Central memory CD8-positive, alpha-beta T cell (primary cell): ENCODE measurements at places on chromosomes 7 and 10.

- no peak for DNase-seq
Observed at GRCh38 chr10:86773498-86773897, 17.1 kb downstream of the BMPR1A start.

- DNase-seq: no peak
Observed at GRCh38 chr7:34844936-34845665, 187.1 kb downstream of the NPSR1 start.

DNA sequence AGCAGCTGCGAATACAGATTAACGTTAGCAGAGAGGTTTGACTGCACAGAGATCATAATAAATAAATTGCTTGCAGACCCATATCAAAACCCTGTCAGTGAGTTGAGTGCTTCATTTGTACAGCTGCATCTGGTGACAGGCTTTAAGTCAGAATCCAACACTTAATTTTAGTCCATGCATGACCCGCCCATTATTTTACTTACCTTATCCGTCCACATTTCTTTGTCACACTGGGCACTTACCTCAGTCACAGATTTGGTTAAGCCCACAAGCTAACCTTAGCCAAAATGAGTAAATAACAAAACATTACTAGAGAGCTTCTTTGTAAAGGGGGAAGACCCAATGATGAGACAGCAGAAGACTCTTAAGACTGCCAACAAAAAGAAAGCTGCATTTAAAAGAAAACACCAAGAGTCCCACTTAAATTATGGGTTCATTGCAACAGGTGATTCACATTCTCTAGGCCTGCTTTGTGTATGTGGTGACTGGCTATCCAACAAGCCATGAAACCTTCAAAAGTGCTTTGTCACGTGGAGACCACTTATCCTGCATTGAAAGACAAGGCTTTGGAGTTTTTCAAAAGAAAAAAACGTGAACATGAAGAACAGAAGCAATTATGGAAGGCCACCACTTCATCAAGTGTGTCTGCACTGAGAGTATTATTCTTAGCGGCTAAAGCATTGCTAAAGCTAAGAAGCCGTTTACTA lies 32.2 kb downstream of the PHTF2 start:
- DNase-seq: no peak

- no peak for DNase-seq
Observed at GRCh38 chr7:1020849-1021251, 23.5 kb upstream of the GPR146 start.

DNA sequence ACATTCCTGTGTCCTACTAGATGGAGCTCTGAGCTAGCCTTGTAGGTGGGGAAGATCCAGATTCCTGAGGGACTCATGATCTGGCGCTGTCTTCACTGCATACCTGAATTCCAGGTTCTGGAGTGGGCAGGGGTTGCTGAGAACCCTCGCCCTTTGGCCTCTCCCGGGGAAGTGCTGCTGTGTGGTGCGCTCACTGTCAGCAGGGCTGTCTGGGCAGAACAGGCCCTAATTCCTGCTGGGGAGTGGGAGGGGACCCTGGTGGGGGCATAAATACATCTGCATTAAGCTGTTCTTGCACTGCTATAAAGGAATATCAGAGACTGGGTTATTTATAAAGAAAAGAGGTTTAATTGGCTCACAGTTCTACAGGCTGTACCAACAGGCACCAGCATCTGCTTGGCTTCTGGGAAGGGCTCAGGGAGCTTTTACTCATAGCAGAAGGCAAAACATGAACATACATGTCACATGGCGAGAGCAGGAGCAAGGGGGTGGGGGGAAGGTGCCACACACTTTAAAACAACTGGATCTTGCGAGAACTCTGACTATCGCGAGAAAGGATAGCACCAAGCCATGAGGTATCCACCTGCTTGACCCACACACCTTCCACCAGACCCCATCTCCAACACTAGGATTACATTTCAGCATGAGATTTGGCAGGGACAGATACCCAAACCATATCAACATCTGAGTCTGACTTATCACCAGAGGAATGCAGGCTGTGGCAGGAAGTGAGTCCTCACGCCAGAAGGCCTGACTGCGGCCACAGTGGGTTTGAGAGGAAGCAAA lies 115.0 kb downstream of the ADCY1 start:
- no peak for DNase-seq

DNA sequence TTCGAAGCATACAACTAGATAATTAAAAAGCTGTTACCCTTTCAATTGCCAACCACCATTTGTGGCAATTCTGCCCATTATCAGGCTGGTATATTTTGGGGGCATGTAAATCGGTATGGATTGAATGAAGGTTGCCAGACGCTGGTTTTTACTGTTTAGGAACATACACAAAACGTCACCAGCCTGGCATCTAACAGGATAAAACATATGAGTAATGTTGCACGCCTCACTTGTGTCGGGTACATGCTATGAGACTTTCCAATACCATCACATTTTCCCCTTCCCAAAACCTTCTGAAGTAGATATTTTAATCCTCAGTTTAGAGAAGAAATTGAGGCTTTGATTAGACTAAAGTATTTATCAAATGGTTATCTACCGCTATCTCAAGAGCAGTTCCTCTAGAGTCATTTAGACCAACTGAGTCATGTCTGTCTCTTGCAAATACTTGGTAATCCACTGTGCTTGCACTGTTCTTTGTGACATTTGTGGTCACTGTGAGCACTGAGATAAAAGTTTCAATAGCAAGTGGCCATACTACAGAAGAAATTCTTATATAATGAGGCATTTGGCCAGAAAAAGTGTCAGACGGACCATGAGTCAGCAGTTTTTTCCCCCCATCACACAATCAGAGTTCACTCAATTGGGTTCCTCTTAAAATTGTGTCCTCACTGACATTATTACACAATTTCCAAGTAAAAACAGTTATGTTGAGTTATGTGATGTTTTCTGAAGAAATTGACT lies 498.7 kb downstream of the NXPH1 start:
- no peak for DNase-seq

- DNase-seq: no peak
Observed at GRCh38 chr10:70317943-70318318, 34.1 kb upstream of the NPFFR1 start.

DNA sequence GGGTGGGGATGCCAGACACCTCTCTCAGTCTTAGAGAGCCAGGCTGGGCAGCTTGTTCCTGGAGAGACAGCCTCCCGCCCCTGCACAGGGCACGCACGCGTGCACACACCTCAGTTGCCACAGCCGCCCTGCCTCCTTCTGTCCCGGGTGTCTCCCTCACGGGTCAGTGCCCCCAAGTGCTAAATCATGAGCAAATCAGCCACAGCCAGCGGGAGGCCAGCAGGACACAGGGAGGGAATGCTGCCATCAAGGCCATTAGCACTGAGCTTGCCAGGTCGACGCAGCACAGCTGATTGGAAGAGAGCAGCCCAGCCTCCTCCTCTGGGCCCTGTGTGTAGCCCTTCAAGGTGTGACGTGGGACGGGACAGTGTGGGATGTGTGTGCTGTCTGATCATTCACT lies 130.4 kb downstream of the CDH23 start:
- DNase-seq: no peak

GRCh38 chr10:99329554-99330346 lies 594 bp downstream of the CNNM1 start:
- no peak for DNase-seq

GRCh38 chr7:30521532-30521931 lies 16.9 kb upstream of the GGCT start:
- no peak for DNase-seq

DNA sequence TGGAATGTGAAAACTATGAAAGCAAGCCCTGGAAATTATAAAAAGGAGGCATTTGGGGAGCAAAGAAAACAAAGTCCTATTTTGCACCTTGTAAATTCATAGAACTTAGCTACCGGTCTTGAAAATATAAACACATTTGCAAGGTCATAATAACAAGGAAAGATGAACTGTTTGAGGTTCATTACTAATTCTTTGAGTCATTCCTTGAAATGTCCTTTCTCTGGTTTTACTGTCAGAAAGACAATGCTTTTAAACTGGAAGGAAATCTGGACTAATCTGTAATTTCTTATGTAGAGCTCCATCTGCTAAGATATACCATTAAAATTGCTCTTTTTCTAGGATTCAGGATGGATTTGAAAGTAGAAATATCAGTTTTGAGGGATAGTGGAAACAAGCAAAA lies 1.4 kb downstream of the ERLIN1 start:
- DNase-seq: no peak

DNA sequence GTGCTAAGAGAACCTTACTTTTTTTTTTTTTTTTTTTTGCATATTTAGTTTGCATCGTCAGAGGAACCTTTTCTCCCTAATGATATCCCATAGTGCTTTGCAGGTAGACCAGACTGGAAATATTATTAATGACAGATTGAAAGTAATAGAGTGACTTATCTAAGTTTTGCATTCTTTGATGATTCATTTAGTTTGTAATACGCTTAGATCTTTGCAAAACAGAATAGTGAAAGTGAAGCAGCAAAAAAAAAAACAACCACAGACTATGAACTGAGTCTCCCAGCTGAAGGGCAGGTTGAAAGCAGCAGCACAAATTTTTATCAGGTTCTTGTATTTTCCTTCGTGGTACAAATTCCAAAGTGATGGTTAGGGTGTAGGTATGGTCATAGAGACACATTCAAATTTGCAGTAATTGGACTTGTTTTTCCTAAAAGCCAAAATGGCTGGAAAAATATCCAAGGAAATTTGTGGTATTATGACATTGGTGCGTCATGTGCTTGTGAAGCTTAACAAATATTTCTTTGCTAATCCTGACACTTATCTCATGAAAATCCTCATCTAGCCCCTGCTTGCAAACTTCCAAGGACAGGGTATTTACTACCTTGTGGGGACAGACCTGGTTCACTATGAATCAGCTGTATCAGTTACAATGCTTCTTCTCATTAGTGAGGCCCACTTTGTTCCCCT lies 81.8 kb upstream of the CREB5 start:
- no peak for DNase-seq
